COR-L47 (cell line): ENCODE measurements at places on chromosomes 3 and 15.

DNA sequence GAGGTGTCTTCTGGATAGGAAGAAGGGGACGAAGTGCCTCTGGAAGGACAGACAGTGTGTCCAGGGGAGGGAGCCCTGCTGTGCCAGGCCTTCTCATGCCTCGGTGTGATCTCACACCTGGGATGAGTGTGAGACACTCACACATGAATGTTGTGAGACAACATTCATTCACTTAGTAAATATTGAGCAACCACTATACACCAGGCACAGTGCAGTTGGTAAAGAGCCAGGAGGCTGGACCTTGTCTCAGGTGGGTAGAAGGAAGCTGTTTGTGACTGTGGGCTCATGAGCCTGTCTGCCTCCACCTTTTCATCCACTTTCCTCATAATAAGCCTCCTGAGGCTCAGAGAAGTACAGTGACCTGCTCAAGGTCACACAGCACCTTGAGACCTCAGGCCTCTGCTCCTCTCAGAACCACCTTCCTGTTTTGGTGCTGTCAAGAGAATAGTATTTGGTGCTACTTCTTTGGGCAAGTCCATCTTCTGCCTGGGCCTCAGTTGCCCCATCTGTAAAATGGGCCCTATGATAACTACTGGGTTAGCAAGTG is 20.9 kb downstream of the SLC6A6 start:
- DNase-seq: no peak

GRCh38 chr3:42702066-42702951 is at the start of gene HHATL:
Gene HHATL (minus strand): TSS chr3:42702798. CDS start chr3:42700826, 1,972 bp downstream.
- DNase-seq: no peak

- no peak for DNase-seq
Measured at GRCh38 chr15:49229922-49230321, 59.9 kb downstream of the GALK2 start.

DNA sequence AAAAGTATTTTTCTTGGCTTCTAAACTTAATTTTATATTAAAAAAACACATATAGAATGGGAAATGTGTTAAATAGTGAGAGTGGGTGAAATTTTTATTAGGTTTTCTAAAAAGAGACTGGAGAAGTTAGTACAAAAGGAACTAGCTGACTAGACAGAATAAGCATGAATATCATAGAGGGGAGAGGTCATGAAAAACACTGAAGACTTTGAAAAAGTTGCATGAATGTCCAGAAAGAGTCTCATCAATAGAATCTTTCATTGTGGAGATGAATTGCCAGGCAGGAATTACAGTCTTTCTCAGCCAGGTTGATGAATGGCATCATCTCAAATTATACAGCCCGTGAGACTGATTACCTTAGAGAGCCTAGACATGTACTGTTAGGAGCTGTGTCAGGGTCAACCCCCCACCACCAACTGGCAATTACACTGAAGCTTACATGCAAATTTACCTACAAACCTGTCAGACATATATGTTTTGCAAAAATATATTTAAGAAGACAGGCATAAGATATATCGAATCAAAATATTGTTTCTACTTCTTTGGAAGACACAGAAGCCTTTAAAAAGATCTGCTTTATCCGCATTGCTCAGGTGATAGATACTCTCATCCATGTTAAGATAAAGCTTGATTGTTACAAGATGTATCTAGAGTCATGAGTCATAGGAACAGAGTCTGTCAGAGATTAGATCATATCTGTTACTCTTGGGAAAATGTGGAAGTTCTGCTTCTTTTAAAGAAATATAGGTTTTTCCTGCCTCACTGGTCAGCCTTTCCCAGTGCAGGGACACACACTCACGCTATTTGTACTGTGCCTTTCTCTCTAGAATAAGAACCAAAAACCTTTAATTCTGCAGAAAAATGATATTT is 34.8 kb upstream of the PFN2 start:
- DNase-seq: no peak

DNA sequence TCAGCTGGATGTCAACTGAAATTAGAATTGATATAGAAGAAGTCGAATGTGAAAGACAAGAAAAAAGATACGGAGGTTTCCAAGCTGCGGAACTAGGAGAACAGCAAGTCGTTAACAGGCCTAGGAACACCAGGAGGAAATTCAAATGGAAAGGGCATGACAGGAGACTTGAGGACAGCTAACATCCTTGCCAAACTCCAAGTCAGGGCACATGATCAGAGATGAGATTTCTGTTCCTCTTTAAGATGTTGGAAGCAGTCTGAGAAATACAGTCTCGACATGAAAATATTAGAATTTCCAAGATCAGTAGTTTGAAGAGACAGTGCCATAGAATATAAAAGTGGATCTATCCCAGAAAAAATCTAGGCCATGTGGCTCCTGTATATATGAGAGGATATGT is 5.0 kb downstream of the MYO5A start:
- no peak for DNase-seq

DNA sequence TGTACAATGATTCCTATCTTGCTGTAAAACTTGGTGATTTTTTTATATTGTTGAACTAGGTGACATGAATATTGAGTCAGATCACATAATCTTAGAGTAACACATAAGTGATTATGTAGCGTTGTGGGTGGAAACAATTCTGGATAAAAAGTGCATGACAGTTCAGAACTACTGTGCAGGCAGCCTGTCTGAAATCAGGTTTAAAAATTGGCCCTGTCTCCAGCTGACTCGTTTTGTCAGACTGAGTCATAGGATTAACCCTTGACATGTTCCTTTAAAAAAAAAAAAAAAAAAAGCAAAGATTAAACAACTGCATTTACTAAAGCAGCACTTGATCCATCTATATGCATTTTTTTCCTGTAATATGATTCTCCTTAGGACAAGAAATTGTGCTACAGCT is 160.0 kb upstream of the CGNL1 start:
- no peak for DNase-seq

- no peak for DNase-seq
Measured at GRCh38 chr3:141257961-141258360, 26.3 kb downstream of the PXYLP1 start.

DNA sequence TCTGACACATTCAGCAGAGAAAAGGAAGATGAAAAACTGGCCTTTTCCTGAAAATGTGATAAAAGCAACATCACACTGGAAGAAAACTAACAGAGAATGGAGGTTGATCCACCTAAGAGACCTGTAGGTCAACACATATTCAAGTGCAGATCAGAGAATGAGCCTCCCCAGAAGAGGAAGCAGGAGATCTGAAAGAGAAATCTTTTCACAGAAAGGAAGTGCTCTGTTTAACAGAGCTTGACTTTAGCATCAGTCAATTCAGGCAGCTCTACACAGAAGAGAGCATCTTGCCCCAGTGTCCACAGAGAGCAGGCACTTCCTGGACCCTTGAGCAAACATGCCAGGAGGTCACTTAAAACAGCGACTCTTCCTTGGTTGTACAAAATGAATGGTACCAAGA is 655.4 kb upstream of the GBE1 start:
- DNase-seq: no peak

- no peak for DNase-seq
Measured at GRCh38 chr3:52225452-52226228, at the start of gene TLR9. Gene TLR9 (minus strand): TSS chr3:52225645. CDS start chr3:52225529, 116 bp downstream.

GRCh38 chr3:52406791-52407510 is 38.0 kb downstream of the SEMA3G start:
- DNase-seq: no peak

DNA sequence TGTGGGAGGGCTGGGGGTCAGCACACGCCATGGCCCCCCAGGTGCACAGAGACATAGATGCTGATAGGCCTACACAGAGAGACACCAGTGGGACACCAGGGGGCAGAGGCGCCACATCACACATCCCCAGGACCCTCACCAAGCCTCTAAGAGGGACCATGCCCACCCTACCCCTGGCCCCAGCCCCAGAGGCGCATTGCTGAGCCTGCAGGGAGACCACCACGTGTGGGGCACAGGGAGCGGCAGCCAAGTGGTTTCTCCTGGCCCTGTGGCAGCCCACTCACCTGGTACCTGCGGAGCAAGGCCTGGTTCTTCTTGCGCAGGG is 1.2 kb downstream of the CCDC9B start:
- DNase-seq: no peak

DNA sequence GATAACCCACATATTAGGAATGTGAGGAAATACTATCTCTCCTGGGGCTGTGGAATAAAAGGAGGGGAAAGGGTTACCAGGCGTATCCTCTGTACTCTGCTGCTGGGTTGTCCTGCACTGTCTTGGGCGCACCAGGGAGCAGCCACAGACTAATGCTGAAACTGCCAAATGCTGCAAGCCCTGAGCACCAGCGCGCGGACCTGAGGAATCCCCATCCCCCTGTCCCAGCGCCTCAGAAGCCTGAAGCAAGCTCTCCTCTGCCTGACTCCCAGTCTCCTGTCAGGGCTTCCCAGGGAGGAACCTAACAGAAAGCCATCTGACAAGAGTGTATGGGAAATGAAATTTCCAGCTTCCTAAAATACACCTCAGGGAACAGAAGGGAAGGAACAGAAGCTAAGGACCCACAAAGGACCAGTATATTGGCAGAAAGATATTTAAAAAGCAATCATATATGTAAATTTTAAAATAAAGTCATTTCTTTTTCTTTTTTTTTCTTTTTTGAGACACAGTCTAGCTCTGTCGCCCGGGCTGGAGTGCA is 158.3 kb upstream of the C2CD4B start:
- no peak for DNase-seq

- DNase-seq: no peak
Measured at GRCh38 chr15:83498801-83499200, 51.7 kb downstream of the SH3GL3 start.

GRCh38 chr15:77989296-77990143 is 88.0 kb downstream of the TBC1D2B start:
- no peak for DNase-seq

DNA sequence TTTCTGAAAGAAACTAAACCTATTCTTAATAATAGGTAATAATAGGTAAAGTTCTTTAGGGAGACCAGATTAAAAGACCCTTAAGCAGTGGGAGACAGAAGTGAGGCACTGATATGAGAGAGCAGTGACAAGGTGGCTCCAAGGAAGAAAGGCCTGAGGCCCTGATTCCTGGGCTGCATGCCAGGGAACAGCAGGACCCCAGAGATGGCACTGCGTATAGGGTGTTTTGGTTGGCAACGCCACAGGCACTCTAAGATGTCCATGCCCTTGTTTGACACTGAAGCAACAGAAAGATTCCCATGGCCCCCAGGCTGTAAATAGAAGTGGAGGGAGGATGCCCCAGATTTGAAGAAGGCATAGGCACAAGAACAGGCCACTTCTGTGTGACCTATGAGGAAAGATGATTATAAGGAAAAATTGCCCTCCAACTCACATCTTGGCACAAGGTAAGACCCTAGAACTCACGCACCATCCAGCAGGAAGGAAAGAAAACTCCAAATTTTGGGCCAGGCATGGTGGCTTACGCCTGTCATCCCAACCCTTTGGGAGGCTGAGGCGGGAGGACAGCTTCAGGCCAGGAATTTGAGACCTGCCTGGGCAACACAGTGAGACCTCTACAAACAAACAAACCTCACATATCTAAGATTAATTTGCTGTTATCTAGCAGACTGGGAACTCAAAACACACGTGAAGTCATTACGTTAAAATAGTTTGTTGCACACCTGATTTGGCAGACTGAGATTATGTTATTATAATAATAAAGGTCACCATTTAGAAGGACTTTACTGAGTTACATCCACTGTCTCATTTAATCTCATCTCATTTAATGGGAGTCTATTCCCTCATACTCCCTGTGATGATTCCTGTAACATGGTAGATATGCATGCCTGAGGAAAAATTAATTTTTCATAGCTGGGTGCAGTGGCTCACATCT is 10.5 kb upstream of the BLM start:
- peak; percentile 96 for DNase-seq
